ENCODE measurements at places on chromosomes 16 and 17. TPM values are rescaled to one million over a fixed set of nuclear protein-coding genes. Genes with fewer than 3 reads are reported as not detected.

Gene SLC35G6
- total RNA-seq, result not detected

Gene VWA3A
- total RNA-seq, result 1.2 TPM

Gene TOM1L1
- 49.4 TPM for total RNA-seq

Gene BAHCC1
- 19.3 TPM for total RNA-seq

Gene OR2C1
- total RNA-seq, result 0.34 TPM

Gene TERB1
- total RNA-seq, result not detected

Gene SLC12A3
- total RNA-seq, result not detected

Gene CTCF
- total RNA-seq, result 48.2 TPM

Gene CD300E
- total RNA-seq, result 0.24 TPM

Gene AURKB
- total RNA-seq, result 18.2 TPM

Gene CX3CL1
- total RNA-seq, result 25.1 TPM

Gene HNF1B
- not detected for total RNA-seq

Gene CYBA
- 39.1 TPM for total RNA-seq

Gene NEK8
- total RNA-seq, result 4.9 TPM

Gene TAF1C
- 47.7 TPM for total RNA-seq

Gene PSMD7
- 76.1 TPM for total RNA-seq

Gene CACNB1
- 7.9 TPM for total RNA-seq

Gene IGF2BP1
- not detected for total RNA-seq

Gene HES7
- total RNA-seq, result not detected

Gene SOX9
- total RNA-seq, result 52.3 TPM

Gene COPZ2
- 9.7 TPM for total RNA-seq

Gene SARM1
- total RNA-seq, result 17.0 TPM

Gene ORC6
- total RNA-seq, result 1.9 TPM

Gene CSH2
- not detected for total RNA-seq

Gene C16orf96
- total RNA-seq, result 0.34 TPM

Gene PIRT
- total RNA-seq, result 0.91 TPM

Gene NRN1L
- total RNA-seq, result 5.6 TPM

Gene GPRC5C
- 72.0 TPM for total RNA-seq

Gene MYO1C
- total RNA-seq, result 74.9 TPM

Gene HBM
- not detected for total RNA-seq

Gene FBXO39
- 0.91 TPM for total RNA-seq

Gene KRT33B
- 10.7 TPM for total RNA-seq

Gene KRT33A
- total RNA-seq, result 144 TPM

Gene CCL22
- 1.5 TPM for total RNA-seq

Gene PPL
- total RNA-seq, result 335 TPM

Gene SLC5A10
- 0.68 TPM for total RNA-seq

Gene ATP6V0C
- 105 TPM for total RNA-seq

Gene OR3A2
- total RNA-seq, result not detected

Gene PROCA1
- 0.36 TPM for total RNA-seq

Gene NUDT7
- total RNA-seq, result 16.1 TPM

Gene KRTAP2-3
- not detected for total RNA-seq

Gene XAF1
- 21.1 TPM for total RNA-seq

Gene SNX20
- 0.81 TPM for total RNA-seq

Gene ZG16B
- total RNA-seq, result 18.0 TPM

Gene TIGD7
- total RNA-seq, result 1.9 TPM

Gene IGSF6
- 1.4 TPM for total RNA-seq

Gene HASPIN
- 2.1 TPM for total RNA-seq

Gene TP53TG3D
- 1.3 TPM for total RNA-seq

Gene CDRT15
- total RNA-seq, result not detected

Gene DOC2B
- total RNA-seq, result 4.8 TPM

Gene IL21R
- total RNA-seq, result 0.25 TPM

Gene SAMD14
- not detected for total RNA-seq

Gene MYH2
- not detected for total RNA-seq

Gene CSH1
- not detected for total RNA-seq

Gene GPR139
- total RNA-seq, result not detected

Gene ATP2A1
- total RNA-seq, result 0.34 TPM

Gene AOC2
- total RNA-seq, result 1.7 TPM
